Liver (tissue), 10 donors: ENCODE measurements at places on chromosomes 12 and 14.
A peak's percentile ranks its signal among the peaks of the same experiment; 100 is the strongest.

DNA sequence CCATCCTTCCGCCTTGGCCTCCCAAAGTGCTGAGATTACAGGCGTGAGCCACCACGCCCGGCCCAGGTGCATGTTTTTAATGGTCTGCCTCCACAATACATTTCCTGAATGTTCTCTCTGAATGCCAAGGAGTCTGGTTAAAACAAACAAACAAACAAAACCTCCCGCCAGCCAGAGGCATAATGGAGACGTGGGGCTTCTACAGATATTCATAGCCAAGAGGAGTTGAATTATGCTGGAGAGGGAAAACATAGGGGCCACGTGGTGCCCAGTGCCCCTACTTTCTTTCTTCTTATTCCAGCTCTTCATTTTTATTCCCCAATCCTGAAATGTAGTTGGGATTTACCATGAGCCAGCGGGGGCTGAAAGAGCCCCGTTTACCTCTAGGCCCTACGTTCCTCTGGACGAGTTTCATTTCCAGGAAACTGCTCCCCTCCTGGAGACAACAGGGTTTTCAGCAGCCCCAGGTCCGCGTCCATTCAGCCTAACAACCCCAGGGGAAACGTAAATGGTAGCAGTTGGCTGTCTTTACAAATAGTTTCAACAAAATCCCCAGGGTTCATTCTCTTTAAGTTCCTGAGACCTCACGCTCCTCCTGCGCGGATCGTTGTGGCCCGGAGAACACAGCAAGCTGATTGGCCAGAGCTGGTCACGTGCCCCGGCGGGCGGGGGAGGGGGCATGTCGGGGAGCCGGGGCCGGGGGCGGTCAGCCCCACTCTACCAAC, 108.5 kb upstream of the ESRRB start:
- DNase-seq, result peak; percentile 69

DNA sequence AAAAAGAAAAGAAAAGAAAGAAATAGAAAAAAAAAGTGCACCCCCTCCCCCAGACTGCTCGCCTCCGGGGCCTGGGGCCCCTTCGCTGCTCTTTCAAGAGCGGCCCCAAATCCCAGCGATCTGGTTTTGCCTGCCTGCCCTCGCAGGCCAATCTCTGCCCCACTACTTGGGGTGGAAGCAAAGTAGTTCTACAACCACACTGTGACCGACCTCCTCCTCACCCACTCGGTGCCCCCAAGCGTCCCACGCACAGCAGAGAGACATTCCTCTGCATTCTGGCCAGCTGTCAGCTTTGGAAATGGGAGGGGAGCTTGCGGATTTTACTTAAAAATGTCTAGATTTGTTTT, 2.4 kb upstream of the TBX3 start:
- DNase-seq, result no peak

DNA sequence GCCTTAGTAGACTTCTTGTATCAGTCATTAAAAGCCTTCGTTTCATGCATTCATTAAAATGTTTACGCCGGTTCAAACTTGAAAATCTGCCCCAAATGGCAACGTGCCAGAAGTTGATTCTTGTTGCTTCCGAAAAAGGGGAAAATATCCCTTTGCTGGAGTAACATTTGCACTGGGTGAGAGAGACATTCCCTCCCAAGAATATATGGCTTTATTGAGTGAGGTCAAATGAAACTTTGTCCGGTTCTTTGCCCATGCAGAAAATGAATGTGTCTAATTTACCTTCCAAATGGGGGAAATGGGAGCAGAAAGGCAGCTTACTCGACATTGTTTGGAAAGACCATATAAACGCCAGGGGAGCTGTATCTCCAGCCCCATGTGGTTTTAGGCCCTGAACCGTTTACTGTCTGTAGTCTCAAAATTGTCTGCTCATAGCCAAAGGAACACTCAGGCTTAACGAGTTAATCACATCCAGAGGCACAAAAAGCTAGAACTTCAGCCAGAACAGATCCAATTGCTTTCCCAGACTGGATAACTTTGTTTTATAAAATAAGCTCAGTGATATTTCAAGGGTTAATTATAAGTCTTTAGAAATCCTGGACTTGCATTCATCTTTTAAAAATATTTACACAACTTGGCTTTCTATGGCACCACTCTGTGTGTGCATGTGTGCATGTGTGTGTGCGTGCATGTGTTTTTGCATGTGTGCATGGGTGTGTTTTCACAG, 2.9 kb upstream of the EMP1 start:
- DNase-seq, result no peak

GRCh38 chr12:50620109-50620977, 115.6 kb downstream of the DIP2B start:
- DNase-seq, result no peak

DNA sequence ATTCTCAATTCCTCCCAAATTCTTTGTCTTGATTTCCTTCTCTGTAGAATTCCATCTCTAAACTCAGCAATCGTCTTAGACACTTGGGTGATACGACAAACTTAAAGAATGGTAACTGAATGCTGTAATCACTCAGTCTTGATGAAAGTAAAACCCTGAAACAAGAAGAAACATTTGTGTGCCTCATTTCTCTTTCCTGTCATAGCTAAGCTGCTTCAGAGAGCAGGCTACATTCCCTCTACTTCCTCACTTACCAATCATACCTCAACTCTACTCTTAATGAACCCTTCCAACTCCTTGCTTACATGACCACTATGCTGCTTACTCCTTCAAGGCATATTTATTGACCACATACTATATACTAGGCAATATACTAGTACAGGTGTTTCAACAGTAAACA, 8.3 kb downstream of the MAP4K5 start:
- DNase-seq, result no peak

- no peak for DNase-seq
Measured at GRCh38 chr12:79638490-79638889, 52.3 kb downstream of the PAWR start.

DNA sequence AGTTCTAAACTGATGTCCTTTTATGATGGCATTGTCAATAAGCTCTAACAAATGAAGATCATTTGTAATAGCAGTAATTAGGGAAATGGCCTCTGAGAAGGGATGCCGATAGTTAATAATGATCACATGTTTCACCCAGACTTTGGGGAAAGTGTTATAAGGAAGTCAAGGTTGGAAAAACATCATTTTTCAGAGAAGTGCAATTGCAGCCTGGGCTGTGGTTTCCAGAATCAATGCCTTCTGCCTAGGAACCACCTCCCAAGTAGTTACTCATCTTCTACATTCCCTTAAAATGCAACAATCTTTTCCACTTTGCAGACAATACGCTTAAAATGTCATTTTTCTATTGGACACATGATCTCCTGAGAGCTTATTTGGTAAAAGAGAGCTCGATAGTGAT, 879 bp downstream of the EDDM3A start:
- no peak for DNase-seq

DNA sequence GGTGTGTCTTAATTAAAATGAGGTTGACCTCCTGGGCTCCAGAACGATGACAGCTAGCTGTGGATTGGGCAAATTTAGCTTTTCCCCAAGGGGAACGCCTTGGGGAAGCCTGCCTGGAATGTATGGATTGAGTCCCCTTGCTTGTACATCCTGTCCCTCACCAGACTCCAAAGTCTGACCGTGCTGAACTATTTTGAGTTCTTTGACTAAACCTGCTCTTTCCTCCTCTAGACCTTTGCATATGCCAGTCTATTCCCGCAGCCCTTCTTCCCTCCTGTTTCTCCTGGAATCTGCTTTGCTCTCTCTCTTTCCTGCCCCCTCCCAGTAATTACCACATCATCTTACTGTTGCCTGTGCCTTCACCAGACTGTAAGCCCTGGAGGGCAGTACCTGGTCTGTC, 11.5 kb upstream of the KDM2B start:
- no peak for DNase-seq

GRCh38 chr12:6947615-6948014, 3.5 kb upstream of the PTPN6 start:
- no peak for DNase-seq

DNA sequence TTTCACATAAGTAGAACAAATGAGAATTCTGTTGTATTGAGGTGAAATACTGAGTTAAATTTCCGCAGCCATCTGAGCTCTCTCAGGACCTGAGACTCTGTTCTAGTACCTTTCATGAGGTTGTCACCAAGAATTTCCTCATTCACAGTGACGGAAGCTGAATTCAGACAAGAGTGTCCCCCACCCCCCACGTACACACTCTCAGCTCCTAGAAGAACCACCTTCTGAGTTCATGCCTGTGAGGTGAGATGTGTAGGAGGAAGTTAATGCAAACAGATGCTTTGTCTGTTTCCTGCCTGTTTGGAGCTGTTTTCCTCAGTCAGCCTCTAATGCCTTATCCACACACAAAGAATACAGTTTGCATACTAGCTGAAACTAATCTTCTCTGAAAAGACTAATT, 18.2 kb downstream of the BICDL1 start:
- DNase-seq, result no peak

GRCh38 chr14:85417396-85417795, 112.5 kb upstream of the FLRT2 start:
- no peak for DNase-seq

- no peak for DNase-seq
Measured at GRCh38 chr12:12474931-12475795, 87.5 kb downstream of the DUSP16 start.

DNA sequence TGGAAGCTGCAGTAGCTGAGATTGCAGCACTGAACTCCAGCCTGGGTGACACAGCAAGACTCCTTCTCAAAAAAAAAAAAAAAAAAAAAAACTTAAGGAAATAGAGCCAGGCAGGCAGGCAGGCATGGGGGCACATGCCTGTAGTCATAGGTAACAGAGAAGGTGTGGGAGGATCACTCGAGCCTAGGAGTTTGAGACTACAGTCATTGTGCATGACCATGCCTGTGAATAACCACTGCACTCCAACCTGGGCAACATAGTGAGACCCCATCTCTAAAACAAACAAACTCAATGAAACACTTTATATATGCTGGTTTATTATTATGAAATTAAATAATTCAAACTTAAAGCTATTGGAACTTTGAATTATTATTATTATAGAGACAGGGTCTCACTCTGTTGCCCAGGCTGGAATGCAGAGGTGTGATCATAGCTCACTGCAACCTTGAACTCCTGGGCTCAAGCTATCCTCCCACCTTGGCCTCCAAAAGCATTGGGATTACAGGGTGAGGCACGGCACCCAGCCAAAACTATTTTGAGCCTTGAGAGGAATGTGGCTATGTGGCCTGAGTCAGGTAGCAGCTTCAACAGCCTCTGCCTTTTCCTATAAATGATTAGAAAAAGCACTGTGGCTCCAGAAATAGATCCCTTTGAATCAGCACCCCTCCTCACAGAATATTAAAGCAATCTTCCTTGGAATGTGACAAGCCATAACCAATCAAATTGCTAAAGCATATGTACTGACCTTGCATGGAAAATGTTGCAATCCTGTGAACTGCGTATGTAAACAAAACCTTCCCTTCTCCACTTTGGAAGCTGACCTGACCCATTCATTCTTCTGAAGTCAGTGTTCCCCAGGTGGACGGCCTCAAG, 34.7 kb upstream of the YY1 start:
- DNase-seq, result no peak

DNA sequence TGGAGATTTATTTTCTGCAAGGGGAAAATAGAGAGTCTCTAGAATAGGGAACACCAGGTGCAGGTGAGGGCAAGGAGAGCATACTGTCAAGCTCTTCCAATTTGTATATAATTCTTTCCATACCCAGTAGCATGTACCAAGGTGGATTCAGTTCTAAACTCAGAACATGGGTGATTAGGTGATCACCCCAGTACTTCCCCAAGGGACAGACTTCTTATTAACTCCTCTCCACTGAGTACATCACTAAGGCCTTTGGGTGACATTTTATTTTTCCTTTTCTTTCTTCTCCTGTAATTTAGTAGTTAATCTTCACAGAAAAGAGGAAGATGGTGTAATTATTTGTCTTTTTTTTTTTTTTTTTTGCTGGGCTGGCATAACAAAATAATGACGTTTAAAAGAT, 54.2 kb downstream of the DIP2B start:
- DNase-seq, result no peak

DNA sequence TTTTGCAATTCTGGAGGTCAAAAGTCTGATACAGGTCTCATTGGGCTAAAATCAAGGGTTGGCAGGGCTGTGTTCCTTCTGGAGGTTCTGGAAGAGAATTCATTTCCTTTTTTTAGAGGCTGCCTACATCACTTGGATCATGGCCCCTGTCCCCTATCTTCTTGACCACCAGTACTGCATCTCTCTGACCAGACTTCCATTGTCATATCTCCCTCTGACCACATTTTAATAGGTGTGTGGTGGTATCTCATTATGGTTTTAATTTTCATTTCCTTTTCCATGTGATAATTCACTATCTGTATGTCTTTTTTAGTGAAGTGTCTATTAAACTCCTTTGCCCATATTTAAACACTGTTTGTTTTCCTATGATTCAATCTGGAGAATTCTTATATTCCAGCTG, 215.2 kb upstream of the OTX2 start:
- no peak for DNase-seq

GRCh38 chr14:60723116-60723906, 840 bp downstream of the SIX4 start:
- DNase-seq, result peak; percentile 37

- DNase-seq, result no peak
Measured at GRCh38 chr12:110065540-110065939, 17.2 kb upstream of the C12orf76 start.

DNA sequence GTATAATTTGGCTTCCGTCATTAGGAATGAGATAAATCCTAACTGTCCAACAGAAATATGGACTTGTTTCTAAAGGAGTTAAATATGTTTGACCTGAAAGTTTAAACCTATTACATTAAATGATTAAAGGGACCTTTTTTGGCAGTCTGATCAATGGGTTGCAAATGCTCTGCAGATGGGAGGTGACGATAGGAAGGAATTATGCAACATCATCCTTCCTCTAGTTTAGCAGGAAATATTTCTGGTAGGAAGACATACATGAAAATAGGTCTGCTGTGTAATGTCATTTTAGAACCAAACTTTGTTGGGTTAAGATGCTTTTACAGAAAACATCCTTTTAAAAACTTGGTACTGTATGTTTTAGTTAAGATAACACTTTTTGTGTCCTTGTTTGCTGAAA, 2.6 kb downstream of the LRRC10 start:
- DNase-seq, result no peak

- no peak for DNase-seq
Measured at GRCh38 chr14:94045563-94046345, 19.6 kb downstream of the OTUB2 start.
